Pancreas (tissue), 10 donors: ENCODE measurements at places on chromosomes 6 and 20.

DNA sequence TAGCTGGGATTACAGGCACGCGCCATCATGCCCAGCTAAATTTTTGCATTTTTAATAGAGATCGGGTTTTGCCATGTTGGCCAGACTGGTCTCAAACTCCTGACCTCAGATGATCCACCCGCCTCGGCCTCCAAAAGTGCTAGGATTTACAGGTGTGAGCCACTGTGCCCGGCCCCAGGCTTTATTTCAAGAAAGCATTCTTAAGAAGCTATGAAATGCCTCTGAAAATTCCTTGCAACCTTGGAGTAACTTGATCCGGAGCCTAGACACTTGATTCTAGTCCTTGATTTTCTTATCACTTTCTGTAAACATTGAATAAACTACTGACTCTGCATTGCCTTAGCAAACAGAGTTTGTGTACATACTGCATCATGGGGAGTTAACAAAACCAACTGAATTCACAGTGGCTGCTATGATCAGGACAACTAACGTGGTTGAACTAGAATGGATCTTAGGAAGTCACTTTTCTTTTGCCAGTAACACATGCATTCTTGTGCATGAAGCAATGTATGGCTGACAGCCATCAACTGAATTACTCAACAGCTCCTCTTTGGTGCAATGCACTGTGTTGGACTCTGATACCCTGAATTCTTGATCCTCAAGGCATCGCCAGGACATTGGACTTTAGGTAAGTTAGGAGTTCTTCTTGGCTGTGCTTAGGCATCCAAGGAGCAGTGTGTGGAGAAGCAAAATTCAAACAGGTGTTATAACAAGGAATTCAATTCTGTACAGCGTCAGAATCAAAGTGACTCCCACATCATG is 102.8 kb upstream of the TMEM170B start:
- no peak overlapping the region for H3K4me3 ChIP-seq
- H3K4me1 ChIP-seq: peaks cover 12% of the 10 kb centered on the region
- no peak overlapping the region for H3K27ac ChIP-seq
- H3K27me3 ChIP-seq: no peaks in the 10 kb centered on the region
- no peaks in the 10 kb centered on the region for H3K36me3 ChIP-seq

DNA sequence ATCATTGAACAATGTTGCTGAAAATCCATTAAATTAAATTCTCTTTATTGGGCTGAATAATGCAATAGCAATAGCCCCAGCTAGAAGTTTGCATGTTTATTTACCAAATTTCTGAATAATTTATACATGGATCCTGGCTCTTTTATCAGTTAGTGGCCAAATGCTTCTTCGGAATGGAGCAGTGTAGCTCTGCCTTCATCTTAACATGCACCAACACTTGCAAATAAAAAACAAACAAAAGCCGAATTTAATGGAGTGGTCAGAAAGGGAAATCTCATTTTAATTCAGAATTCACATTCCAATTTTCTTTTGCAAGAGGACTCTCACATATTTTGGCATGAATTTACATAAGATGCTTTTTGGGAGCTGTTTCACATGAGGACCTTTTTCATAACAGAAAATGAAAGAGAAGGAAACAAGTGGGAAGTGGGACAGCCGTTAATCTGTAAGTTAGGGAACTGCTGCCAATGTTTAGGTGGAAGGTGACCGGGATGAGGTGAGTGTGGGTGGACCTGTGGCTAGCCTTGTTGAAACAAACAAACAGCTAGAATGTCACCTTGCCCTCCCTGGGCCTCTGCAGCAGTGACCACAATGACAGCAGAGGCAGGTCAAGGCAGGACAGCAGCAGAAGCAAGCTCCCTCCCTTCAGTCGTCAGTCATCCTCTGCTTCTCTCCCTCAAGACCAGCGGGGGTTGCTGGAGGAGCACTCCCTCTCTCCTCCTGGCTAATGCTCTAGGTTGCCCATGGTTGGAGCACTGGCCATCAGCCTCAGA is 73.2 kb downstream of the INSM1 start:
- no peak overlapping the region for H3K27ac ChIP-seq
- H3K4me1 ChIP-seq: peaks cover 10% of the 10 kb centered on the region
- no peaks in the 10 kb centered on the region for H3K36me3 ChIP-seq
- H3K27me3 ChIP-seq: no peaks in the 10 kb centered on the region
- no peak overlapping the region for H3K4me3 ChIP-seq

GRCh38 chr6:108995296-108995695 is 99.3 kb downstream of the SESN1 start:
- DNase-seq: no peak
- H3K27ac ChIP-seq: no peak overlapping the region
- peaks cover 8% of the 10 kb centered on the region for H3K4me1 ChIP-seq
- peaks cover 20% of the 10 kb centered on the region for H3K36me3 ChIP-seq
- no peaks in the 10 kb centered on the region for H3K27me3 ChIP-seq

DNA sequence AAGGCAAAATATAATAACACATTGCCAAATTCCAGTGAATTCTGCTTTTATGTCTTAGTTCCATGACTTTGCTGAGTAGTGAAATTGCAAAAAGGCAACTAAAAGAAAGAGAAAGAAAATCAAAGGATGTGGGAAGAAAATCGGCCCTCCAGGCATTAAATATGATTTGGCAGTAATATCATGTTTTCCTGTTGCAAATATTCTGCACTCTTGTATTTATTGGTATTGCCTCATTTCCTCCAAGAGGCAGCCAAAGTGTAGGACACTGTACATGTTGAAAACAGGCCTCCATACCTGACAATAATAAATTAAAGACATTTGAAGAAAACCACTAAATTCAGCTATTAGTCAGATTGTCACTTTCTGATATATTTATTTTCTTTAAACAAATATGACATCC is 460.0 kb upstream of the NOX3 start:
- H3K4me1 ChIP-seq: no peaks in the 10 kb centered on the region
- no peak for DNase-seq
- no peak overlapping the region for H3K27ac ChIP-seq
- H3K27me3 ChIP-seq: no peaks in the 10 kb centered on the region
- H3K36me3 ChIP-seq: no peaks in the 10 kb centered on the region

DNA sequence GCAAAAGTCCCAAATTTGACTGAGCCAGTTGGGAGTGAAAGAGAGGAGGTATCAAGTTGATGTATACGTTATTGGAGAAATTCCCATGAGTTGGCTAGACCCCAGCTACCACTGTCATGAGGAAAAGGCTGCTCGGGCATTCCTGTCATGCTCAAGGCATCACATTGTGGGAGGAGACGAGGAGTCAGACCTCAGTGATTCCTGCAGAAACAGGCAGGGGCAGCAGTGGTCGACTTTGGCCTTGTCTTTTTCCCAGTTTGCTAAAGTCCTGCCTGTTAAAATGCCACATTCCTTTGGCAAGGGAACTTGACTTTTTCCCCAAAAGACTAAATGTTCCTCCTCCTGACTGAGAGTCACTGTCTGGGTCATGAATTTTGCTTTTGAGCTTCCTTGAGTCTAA is 295.5 kb upstream of the HS3ST5 start:
- no peak overlapping the region for H3K27ac ChIP-seq
- no peaks in the 10 kb centered on the region for H3K27me3 ChIP-seq
- no peaks in the 10 kb centered on the region for H3K4me1 ChIP-seq

GRCh38 chr20:50498071-50498776 is 12.0 kb upstream of the PTPN1 start:
- H3K27ac ChIP-seq: no peak overlapping the region
- no peak overlapping the region for H3K4me3 ChIP-seq
- DNase-seq: no peak
- no peaks in the 10 kb centered on the region for H3K4me1 ChIP-seq
- H3K36me3 ChIP-seq: no peaks in the 10 kb centered on the region

- no peaks in the 10 kb centered on the region for H3K27me3 ChIP-seq
- no peaks in the 10 kb centered on the region for H3K36me3 ChIP-seq
- H3K4me1 ChIP-seq: peaks cover 12% of the 10 kb centered on the region
- no peak for DNase-seq
These were observed 72.3 kb downstream of the VEGFA start for GRCh38 chr6:43842231-43842794.

- H3K36me3 ChIP-seq: peaks cover 16% of the 10 kb centered on the region
- H3K4me1 ChIP-seq: peaks cover 14% of the 10 kb centered on the region
- DNase-seq: no peak
- no peak overlapping the region for H3K27ac ChIP-seq
These were observed 9.2 kb downstream of the ECI2 start for GRCh38 chr6:4125933-4126864.

DNA sequence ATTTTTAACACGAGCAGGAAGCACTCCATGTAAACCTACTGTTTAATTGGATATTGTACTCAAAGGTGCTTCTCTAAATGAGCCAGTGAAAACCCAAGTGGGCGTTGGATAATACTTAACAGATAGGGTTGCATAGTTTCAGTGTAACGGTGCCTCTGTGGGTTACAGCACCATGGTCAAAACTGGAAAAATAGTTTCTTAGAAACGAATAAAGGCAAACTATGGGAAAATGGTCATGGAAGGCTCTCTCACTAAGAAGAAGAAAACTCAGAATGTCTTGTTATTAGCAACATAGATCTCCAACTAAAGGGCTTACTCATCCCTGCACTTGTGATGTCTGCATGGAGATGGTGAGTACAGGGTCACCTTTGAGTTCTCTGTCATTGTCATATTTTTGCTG is 59.1 kb upstream of the NEDD9 start:
- DNase-seq: no peak
- no peaks in the 10 kb centered on the region for H3K27me3 ChIP-seq
- no peak overlapping the region for H3K27ac ChIP-seq
- no peaks in the 10 kb centered on the region for H3K36me3 ChIP-seq
- H3K4me3 ChIP-seq: no peak overlapping the region

DNA sequence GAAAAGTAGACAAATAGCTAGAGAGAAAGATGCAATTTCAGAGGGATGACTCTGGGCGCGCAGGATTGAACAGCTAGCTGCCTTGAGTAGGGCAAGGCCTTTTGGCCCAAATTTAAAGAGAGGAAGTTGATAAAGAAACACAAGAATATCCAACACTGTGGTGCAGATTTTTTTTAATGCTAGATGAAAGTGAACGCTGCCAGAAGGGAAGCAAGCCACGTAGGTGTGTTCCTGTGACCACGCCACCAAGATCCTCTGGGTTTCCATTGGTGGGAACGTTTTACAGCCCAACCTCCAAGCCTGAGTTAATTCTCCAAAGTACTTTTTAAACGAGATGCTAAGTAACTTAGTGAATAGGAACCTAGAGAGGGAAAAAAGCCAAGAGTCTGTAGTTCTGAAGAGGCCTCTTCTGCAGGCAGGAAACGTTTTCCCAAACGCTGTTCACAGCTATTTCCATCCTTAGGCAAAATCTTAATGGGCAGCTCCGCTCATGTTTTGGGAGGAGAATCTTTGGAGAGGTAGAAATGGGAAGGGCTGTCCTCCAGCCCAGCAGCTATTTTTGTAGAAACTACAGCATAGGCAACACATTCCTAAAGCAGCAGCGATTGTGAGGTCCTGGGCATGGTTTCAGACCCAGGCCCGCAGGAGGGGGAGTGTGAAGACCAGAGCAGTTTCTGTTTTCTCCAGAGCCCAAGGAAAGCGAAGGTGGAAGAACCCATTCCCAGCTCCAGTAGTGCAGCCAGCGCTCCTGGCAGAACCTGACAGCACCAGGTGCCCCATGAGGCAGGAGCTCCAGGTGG is 8.2 kb downstream of the LY86 start:
- H3K4me1 ChIP-seq: no peaks in the 10 kb centered on the region
- no peaks in the 10 kb centered on the region for H3K27me3 ChIP-seq
- no peaks in the 10 kb centered on the region for H3K36me3 ChIP-seq
- no peak for DNase-seq

GRCh38 chr6:126050795-126051194 is 64.5 kb downstream of the TRMT11 start:
- H3K27ac ChIP-seq: no peak overlapping the region
- no peak overlapping the region for H3K4me3 ChIP-seq
- H3K4me1 ChIP-seq: peaks cover 2% of the 10 kb centered on the region
- H3K27me3 ChIP-seq: no peaks in the 10 kb centered on the region
- H3K36me3 ChIP-seq: peaks cover 2% of the 10 kb centered on the region

- no peaks in the 10 kb centered on the region for H3K4me1 ChIP-seq
- no peak for DNase-seq
- no peaks in the 10 kb centered on the region for H3K27me3 ChIP-seq
- no peak overlapping the region for H3K4me3 ChIP-seq
- no peaks in the 10 kb centered on the region for H3K36me3 ChIP-seq
- no peak overlapping the region for H3K27ac ChIP-seq
These were observed 303.6 kb upstream of the FERMT1 start for GRCh38 chr20:6426287-6426891.

- no peak overlapping the region for H3K27ac ChIP-seq
- no peak overlapping the region for H3K4me3 ChIP-seq
- DNase-seq: no peak
- no peaks in the 10 kb centered on the region for H3K4me1 ChIP-seq
These were observed 272.9 kb upstream of the FERMT1 start for GRCh38 chr20:6395695-6396094.

DNA sequence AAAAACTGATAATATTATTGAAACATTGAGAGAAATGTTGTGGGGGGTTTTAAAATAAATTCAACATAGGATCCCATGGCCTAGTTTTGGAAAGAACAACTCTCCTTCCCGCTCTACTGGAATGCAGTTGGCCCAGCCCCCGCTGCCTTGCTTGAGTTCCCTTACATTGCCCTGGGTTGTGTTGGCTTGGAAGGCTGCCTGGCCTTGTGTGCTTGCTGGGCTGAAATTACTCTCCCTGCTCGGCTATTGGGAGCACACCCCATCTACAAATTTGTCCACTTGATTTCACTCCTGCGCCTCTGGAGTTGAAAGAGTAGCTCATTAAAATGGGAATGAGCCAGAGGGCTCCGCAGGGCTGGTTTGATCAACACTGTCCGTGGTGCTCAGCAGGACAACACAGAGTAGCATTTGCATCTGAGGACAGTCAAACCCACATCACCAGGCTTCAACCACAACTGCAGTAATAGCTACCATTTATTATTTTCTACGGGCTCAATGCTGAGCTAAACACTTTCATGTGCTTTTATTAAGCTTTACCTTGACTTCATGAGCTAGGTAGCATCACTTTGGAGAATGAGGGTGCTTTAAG is 35.2 kb downstream of the DOK5 start:
- no peak overlapping the region for H3K27ac ChIP-seq
- H3K4me3 ChIP-seq: no peak overlapping the region
- no peak for DNase-seq
- H3K36me3 ChIP-seq: no peaks in the 10 kb centered on the region

DNA sequence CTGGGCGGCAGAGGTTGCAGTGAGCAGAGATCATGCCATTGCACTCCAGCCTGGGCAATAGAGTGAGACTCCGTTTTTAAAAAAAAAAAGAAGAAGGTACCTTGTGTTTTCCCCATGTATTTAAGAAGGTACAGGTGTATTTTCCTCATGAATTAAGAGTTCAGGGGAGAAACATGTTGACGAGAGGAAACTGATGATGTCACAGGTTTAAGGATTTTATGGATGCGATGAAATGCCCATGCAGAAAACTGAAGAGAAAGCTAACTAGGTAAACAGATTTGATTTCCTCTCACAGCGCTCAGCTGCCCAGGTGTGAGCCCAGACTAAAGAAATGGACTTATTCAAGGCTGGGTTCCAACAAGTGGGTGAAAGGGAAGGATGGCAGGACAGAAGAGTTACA is 38.4 kb upstream of the SOX4 start:
- H3K27ac ChIP-seq: no peak overlapping the region
- no peak overlapping the region for H3K4me3 ChIP-seq
- no peak for DNase-seq
- no peaks in the 10 kb centered on the region for H3K27me3 ChIP-seq

- no peaks in the 10 kb centered on the region for H3K36me3 ChIP-seq
- H3K27ac ChIP-seq: no peak overlapping the region
- H3K27me3 ChIP-seq: no peaks in the 10 kb centered on the region
- no peak overlapping the region for H3K4me3 ChIP-seq
- no peaks in the 10 kb centered on the region for H3K4me1 ChIP-seq
- DNase-seq: no peak
These were observed 18.1 kb upstream of the SNRPB2 start for GRCh38 chr20:16711661-16712258.
